ENCODE measurements at places on chromosomes 2 and 18. TPM values are rescaled to one million over a fixed set of nuclear protein-coding genes. Genes with fewer than 3 reads are reported as not detected.

DNA sequence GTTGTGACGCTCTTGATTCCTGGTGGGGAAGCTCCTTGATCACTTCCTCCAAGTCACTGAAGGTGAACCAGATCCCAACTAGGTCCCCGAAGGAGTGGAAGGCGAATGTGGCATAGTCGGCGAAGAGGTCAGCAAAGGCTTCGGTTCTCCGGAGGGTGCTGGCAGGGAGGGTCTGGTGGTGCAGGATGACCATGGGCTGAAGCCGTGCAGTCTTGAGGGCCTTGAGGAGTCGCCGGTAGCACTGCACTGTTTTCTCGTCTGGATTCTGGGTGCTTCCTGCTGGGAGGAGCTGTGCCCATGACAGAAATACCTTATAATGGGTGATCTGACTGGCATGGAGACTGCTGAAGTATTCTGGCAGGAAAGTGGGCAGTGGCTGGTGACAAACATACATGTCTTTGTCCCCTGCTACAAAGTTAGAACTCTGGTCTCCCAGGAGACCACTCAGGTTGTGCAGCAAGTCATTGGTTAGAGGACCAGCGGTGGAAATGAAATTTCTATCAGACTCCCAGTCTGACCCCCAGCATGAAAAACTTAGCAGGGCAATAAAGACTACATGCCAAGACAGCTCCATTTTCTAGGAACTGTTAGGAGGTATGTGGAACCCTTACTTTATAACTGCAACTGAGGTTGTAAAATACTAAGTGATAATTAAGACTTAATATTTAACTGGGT is at the start of gene LCT:
Gene LCT (minus strand): TSS at position 589 of the 675 bp plus-strand sequence. CDS start 15 bp downstream, at position 574.
- no peak for DNase-seq

DNA sequence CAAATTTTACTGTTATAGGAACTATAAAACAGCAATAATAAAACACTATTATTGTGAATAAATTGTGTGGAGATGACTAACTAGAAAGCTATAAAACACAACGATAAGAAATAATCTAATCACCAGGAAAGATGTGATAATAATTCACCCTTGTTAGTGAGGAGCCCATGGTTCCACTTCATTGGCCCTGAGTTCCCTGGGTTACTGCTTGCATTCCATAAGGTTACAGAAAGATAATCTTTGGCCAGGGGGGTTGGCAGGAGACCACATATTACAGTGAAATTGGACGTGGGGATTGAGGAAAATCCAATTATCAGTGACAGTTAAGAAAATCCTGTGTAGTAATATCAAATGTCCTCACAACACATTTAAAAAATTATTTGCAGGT is 2.5 kb upstream of the CPO start:
- DNase-seq = no peak

- no peak for DNase-seq
Observed at GRCh38 chr2:231332872-231333500, 62.5 kb upstream of the B3GNT7 start.

DNA sequence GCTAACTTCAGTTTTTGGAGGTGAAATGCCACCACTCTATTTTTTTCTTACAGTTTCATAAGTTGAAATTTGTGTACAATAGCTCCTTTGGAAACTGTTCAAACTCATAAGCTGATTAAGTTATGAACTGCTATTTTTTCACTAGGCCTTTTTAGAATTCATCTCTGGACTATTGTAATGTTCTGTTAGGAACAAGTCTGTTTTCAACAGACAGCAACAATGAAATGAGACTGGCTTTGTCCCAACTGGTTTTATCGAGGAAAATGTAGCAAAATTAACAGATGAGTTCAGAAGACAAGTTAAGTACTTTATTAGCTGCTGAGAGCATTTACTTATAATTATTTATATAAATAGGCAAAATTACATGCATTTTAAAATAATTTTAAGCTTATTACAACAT is 310.6 kb downstream of the ZNF804A start:
- no peak for DNase-seq

- no peak for DNase-seq
Observed at GRCh38 chr2:155332016-155332415, 633.5 kb downstream of the KCNJ3 start.

GRCh38 chr2:183193904-183194303 is 69.7 kb downstream of the NUP35 start:
- DNase-seq = no peak

DNA sequence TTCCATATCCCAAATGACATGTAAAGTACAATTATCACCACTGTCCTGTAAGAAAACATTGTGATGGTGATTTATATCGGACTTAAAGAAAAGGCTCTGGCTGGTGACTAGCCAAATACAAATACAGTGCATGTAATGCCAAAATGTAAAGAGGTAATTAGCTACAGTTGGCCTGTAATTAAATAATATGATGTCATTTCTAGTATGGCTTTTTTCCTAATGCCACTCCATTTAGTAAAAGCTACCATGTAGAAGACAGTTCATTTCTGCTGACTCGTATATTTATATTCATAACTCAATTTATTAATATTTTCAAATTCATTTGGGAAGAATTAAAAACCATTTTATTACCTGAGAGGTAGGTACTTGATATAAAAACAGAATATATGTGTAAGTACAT is 815.7 kb downstream of the ERBB4 start:
- no peak for DNase-seq

DNA sequence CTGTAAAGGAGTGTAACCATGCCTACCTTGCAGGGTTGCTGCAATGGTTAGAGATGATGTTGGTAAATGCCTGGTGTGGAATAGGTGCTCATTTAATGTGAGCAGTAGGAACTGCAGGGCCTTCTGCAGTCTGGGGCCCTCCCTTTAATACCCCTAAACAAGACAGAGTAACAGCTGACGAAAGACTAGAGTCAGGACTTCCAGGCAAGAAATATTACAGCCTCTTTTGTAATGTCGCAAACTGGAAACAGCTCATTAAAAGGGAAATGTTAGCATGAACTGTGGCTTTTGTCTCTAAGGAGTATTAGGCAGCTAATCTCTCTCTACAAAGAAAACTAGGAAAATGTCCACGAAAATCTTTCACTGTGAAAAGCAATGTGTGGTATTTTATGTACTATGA is 26.0 kb downstream of the MARCO start:
- no peak for DNase-seq

DNA sequence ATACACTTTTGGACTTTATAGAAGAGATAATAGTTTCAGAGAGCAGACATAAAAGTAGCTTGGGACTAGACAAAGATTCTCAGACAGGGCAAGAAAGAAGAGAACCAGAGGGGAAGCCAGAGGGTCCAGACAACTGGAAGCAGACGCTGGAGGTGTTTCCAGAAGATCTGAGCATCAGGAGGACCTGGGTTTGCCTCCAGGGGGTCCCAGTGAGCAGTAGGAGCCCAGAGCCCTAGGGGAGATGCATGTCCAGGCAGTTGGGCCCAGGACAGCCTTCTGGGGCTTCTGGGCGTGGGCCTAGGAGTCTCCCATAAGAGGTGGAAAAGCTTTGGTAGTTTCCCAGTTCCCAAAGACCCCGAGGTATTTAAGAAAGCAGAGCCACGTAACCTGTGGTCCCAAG is 251.2 kb upstream of the ID2 start:
- DNase-seq = no peak

DNA sequence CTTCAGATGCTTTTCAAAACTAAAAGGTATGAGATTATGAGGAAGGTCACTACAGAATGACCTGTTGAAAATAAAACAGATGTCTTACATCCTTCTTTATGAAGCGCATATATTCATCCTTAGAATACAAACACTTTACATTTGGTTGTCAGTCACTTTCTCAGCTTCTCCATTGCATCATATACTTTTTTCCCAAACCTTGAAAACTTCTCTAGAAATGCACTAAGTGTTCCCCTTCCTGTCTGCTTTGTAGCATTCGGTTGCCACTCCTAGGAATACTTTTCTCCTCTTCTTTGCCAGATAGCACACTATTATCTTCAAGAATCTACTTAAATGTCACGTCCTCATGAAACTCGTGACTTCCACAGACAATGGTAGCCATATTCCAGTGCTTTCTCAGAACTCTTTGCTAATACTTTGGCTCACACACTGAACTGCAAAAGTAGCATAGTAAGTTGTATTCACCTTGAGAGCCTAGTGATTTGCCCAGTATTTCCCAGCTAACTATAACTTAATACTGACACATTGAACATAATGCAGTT is 27.6 kb downstream of the DSC1 start:
- no peak for DNase-seq

- no peak for DNase-seq
Observed at GRCh38 chr2:41899189-41899588, 148.6 kb upstream of the PKDCC start.

- no peak for DNase-seq
Observed at GRCh38 chr2:58032764-58033080, 13.9 kb upstream of the VRK2 start.

DNA sequence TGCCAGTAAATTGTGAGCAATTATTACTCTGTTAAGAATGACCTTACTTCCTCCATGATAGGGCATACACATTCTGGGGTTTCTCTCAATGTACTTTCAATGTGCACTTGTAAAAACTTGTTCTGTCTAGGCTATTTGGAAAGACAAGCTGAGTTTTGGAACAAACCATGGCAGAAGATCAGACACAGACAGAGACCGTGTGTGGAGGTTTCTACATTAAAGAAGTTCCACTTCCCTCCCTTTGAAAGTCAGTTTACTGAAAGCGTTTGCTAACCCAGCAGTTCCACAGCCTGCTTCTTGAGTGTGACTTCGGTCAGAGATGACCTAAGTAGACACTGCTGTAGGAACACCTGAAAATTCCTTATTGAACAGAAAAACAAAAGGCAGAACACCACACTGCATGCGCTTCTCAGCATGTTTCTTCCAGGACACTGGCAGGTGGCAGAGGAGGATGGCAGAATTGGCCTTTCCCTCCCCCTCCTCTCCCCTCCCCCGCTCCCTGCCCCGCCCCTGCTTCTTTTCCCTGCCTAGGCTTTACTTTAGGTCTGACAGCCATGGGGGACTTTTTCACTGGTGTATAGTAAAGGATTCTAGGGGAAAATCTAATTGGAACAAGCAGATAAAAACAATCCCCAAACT is 109.8 kb downstream of the NOL10 start:
- no peak for DNase-seq

DNA sequence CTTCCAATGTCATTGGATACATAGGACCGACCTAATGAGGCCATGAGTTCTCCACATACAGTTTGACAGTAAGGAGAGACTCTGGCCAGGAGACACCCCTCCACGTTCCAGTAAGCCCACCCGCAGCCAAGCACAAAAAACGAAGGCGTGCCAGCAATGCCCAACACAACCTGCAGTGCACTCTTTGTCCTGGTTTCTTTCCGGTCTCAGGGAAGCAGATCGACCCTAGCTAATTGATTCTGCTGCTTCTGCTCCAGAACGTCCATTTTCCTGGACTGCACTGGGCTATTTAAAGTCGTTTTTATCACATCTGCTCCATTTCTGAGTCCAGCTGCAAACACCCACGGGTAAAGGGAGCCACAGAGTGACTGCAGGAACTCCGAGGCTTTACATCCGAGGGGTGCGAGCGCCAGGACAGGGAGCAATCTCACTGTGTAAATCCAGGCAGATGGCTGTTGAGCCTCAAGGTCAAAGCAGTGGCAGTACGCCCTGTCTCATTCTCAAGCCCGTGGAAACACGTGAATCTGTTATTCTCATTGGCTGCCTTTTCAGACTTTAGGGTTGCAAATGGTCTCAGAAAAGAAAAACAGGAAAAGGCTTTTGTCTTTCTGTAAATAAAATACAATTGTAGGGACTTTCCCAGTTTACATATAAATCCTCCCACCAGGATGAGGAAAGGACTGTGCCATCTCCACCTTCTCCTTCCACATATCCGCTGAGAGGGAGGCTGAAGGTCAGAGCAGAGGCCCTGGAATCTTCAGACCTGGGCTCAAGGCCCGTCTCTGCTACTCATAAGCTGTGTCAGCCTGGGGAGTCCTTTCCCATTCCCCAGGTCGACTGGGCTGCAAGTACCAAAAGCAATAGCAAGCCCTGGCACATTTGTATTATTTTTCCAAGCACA is 40.7 kb downstream of the TMEM163 start:
- DNase-seq = no peak

DNA sequence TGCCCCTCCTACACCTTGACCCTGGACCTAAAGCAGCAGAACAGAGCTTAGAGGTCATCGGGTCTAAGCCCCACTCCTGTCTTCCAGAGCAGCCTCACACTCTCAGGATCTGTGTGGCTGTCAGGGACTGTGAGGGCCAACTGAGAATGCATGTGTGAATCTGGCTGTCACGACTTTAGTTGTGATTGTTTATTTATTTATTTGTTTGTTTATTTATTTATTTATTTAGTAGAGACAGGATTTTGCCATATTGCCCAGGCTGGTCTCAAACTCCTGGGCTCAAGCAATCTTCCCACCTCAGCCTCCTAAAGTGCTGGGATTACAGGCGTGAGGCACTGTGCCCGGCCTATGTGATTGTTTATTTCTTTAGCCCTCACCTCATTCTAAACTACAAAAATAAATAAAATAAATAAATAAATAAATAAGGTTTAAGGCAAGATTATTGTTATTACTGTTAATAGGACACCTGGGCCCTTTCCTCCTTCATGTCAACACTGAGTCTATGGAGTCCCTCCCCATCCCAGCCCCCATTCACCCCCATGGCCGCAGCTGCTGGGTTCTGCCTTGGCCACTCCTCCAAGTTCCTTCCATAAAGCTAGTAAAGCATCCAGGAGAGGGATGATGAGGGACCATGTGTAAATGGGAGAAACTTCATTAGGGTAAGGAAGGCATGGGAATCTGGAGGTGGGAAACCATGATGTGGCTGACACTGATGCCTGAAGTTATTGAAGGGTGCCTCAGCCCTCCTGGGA is 39.9 kb upstream of the EDAR start:
- no peak for DNase-seq

DNA sequence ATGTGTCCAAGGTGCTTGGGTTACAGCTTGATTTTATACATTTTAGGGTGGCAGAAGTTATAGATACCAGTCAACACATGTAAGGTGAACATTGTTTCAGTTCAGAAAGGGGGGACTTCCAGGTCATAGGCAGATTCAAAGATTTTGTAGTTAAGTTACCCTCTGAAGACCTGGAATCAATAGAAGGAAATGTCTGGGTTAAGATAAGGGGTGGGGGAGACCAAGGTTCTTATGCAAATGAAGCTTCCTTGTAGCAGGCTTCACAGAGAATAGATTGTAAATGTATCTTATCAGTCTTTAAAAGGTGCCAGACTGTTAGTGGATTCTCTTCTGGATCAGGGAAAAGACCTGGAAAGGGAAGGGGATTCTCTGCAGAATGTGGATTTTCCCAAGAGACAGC is 42.4 kb downstream of the BMPR2 start:
- DNase-seq = no peak

Gene TMEM87B
- 6.5 TPM for total RNA-seq

Gene ZNF385B
- 0.35 TPM for total RNA-seq

Gene B3GNT7
- total RNA-seq = 9.1 TPM

Gene OBSL1
- 158 TPM for total RNA-seq

Gene CFAP221
- total RNA-seq = 0.51 TPM

Gene ARHGAP28
- 1.1 TPM for total RNA-seq

Gene SERPINB13
- not detected for total RNA-seq

Gene PLB1
- 3.0 TPM for total RNA-seq

Gene PLGLB1
- 1.4 TPM for total RNA-seq

Gene CFAP210
- 0.11 TPM for total RNA-seq

Gene PAX8
- total RNA-seq = 0.60 TPM

Gene FER1L5
- total RNA-seq = not detected

Gene ZAP70
- 1.6 TPM for total RNA-seq
